ENCODE measurements at places on chromosomes 2 and 18.

DNA sequence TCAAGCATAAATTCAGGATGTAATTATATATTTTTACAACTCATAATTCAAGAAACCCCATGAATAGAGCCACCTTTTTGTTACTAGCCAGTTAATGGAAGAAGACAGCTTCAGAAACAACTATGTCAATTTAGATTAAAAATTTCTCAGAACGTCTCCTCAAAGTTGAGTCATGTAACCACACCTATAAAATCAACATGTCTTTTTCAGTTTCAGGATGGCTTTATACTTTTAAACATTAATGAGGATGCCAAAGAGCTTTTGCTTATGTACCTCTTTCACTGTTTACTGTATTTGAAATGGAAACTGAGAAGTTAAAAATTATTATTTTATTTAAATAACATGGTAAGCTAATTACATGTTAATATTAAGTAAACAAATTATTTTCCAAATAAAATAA lies 280.1 kb downstream of the PTH2R start:
- DNase-seq = no peak

- DNase-seq = no peak
Measured at GRCh38 chr2:185633621-185634020, 105.0 kb upstream of the FSIP2 start.

DNA sequence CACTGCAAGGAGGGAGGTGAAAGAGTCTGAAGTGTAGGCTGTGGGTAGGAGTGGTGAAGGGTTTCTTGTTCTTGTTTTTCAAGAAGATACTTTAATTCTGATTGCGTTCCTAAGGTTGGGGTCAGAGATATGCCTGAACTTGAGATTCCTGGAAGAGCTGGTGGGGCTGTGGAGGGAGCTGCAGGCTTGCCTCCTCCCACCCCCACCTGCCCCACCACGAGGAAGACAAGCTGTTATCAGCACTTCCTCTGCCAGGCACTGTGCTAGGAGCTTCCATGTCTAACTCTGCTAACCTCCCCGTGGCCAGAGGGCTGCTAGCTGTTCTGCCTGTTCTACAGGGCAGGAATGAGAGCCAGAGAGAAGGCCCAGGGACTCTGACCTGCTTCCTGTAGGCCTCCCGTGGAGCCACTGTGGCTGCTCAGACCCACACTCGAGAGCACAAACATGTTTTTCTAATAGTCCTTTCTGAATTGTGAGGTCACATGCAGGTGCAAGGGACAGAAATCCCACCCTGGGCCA lies 13.7 kb downstream of the ANKRD23 start:
- DNase-seq = no peak

GRCh38 chr2:32965523-32966171 lies 18.9 kb downstream of the LTBP1 start:
- no peak for DNase-seq

DNA sequence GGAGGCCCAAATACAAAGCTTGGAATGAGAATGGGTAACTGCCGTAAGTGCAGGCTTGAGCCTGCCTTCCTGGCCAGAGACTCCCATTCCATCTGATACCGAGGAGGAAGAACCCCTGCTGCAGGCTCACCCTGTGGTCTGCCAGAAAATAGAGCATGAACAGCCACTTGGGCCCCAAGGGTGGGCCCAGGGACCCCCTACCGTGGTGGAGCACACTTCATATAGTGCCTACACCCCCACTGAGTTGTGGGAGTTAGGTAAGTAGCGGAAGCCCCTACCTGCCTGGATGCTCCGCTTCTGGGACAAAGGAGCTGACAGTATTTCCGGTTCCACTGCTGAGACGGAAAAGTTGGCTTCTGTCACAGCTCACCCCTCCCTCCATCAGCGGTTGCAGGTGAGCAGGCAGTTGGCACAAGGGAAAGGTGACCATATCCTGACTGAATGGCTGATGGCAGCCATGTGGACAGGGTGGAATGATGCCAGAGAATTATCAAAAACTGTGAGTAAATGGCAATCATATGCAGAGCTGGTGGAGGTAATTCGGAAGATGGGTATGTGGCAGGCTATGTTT lies 11.5 kb upstream of the C2orf42 start:
- DNase-seq = no peak

GRCh38 chr2:84732897-84733778 lies 147.7 kb downstream of the TRABD2A start:
- no peak for DNase-seq

DNA sequence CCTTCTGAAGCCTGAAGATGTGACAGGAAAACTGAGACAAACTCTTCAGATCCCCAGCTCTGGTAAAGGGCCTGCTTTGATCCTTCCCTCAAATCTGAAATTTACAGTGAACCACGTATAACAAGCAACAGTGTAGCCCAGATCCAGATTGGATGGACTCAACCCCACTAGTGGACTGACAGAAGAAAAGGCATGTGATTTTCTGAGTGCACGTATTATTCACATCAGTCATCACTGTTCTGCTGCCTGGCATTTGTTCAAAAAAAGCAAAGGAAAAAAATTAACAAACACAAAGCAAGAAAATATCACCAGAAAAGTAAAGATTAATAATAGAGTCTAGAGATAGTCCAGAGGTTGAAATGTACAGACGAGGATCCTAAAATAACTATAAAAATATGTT lies 87.6 kb downstream of the CYRIA start:
- no peak for DNase-seq

DNA sequence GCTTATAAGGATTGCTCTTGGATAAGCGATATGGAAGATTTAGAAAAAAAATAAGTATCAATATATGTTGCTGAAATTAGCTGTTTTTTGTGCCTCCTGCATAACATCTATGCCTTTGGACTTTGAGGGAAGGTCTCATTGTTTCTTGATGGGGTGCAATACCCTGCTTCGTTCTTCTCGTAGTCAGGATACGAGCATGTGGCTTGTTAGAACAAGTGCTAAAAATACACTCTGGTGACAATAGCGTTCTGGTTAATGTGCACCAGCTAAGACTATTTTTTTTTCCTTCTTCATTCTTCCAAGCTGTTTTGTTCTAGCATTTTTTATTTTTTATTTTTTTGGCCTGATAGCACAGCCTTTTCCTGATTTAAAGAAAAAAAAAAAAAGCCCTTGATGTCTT lies 97.5 kb downstream of the ZNF407 start:
- no peak for DNase-seq

DNA sequence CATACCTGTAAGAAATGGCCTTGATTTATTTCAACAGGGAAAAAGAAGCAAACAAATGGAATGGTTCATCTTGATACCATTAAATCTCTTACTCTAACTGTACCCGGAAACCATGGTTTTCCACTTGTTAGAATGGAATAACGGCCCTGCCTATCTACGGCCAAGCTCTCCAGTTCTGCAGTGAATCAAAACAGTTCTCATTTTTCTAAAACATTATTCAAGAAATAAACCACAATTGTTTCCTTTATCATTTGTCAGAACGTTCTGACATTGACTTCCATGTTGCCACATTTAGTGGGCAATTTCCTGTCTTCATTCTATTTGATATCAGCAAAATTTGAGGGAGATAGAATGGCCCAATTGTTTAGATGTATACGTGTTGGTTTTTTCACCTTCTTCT lies 118.8 kb upstream of the CDH19 start:
- DNase-seq = no peak

DNA sequence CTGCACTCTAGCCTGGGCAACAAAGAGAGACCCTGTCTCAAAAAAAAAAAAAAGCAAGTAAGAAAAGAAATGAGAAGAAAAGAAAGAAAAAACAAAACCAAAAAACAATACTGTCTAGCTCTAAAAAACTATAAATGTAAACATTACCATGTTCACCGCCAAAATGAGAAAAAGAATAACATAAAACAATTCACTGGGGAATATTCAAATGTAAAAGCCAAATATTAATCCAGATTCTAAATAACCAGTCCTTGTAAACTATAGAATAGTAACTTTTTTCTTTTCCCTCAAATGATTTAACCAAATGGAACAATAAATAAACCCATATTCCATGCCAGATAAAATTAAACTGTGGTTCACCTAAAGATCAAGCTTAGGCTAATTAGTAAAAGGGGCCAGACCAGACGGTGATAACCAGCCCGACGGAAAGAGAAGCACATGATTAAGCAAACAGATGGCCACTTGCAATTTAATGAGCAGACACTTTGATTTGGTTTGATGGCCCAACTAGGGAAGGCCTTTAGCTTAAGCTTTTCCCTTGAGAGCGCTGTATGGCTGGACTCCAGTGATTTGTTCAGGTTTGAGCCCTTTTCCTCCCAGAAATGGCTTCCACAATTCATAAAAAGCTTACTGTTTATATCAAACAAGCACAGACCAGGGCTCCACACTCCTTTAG lies 39.4 kb upstream of the ZNF397 start:
- no peak for DNase-seq

GRCh38 chr2:170017860-170018532 lies 160.0 kb upstream of the MYO3B start:
- DNase-seq = no peak

DNA sequence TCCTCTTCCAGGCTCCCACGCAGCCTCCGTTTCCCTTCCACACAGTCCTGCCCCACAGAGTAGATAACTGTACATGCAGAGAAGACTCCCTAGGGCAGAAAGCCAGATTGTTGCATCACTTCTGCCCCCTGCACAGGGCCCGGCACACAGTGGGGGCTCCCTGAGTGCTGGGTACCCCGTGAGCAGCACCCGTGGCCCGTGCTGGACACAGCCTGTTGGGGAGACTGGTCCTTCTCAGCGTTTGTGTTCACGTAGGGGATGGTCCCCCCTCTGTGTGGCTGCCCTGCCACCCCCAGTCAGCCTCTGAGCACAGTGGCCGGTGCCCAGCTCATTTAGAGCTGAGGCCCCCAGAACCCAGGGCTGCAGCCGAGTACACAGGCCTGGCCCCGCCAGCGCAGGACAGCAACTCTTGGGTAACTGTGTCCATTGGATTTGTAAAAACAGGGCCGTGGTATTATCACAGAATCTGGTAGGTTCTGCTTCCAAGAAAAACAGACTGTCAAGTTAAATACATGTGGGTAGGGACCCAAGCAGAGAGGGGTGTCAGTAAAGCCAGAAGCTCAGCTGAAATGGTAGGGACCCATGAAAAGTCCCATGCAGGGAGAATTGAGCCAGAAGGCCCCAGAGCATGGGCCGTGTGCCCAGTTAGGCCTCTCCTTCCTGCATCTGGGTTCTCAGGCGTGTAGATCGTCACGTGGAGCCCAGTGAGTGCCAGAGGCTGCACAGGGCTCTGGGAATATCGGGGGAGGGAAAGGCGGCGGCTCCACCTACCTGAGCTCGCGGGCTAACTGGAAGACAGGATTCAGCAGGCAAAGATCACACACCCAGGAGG lies 257.3 kb downstream of the ATAD2B start:
- DNase-seq = no peak

GRCh38 chr2:43020296-43020695 lies 206.1 kb downstream of the ZFP36L2 start:
- DNase-seq = no peak

DNA sequence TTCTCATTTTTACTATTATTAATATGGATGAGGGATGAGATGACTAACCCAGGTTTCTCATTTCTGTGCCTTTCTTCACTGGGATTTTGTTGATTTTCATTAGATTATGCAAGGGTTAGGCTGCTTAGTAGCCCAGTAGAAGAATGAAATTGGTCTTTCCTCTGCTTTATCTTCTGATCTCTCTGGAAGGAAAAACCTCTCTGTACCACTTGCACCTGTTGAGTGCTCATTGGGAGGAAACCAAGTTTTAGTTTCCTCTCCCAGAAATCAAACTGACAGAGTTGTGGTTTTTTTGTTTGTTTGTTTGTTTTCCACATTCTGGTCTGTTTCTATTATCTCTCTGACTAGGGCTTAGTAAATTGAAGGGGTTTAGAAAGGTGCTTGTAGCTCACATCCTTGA lies 60.8 kb downstream of the KIAA1328 start:
- DNase-seq = no peak

- DNase-seq = no peak
Measured at GRCh38 chr18:42781298-42781815, 334.1 kb downstream of the RIT2 start.

DNA sequence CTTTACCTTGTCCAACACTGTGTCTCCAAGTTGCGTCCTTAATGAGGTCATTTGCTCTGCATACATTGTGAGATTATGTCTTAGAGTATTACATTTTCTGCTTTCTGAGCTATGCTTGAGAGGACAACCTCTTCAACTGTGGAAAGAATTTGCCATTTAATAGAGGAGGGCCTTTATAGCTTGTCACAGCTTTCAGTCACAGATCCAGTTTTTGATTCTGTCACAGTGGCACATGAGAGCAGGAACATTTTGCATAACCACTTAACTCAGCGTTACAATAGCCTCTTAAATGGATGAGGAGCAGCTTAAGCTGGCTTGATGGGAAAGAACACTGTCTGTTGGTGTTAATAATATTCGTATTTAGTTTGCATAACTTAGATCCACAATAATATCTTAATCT lies 63.0 kb downstream of the RHBDD1 start:
- no peak for DNase-seq

- no peak for DNase-seq
Measured at GRCh38 chr2:21270708-21271122, 146.9 kb downstream of the TDRD15 start.

DNA sequence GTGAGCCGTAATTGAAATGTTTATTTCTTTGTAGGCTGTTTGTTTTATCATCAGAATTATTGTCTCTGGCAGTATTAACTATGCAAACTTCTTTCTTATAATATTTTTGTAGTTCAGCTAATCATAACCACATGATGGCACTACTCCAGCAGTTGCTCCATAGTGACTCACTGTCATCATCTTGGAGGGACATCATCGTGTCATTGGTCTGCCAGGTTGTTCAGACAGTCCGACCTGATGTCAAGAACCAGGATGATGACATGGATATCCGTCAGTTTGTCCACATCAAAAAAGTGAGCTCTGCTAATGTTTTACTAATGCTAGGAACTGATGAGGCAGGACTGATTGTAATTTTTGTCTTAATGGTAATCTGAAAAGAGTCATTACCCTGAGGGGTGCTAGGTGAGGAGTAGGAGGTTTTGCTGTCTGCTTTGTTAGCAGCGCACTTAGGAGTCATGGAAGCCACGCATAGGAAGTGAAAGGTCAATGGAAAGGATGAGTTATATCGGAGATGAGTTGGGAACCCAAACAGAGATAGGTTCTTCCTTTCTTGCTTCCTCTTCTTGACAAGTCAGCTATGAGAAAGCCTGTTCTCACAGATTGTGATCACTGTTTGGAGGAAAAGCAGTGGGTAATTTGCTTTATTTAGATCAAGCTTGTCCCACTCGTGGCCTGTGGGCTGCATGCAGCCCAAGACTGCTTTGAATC lies 49.2 kb downstream of the PIKFYVE start:
- DNase-seq = peak; percentile 8

DNA sequence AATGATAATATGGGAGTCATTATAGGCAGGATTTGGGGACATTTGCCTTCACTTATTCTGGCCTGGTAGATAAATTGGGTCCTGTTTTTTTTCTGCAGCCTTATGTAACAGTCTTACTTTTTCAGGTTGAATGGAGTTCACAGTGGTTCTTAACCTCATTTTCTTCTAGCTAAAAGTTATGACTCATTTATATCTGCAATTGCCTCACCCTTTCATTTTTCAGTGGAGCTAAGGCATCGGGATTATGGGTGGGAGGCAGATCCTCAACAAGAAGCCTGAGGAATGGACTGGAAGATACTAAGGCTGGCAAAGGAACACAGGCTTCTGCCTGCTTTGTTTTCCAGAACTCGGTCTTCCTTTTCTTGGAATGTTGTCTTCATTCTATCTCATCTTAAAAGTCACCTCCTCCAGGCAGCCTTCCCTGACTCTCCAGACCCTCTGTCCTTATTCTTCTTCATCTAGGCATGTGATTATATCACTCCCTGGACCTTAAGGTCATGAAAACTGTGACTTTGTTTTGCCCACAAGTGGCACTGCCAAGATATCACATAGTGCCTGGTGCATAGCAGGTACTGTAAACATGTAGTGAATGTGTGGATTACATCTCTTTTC lies 41.0 kb upstream of the ACSL3 start:
- DNase-seq = peak; percentile 31
